ENCODE measurements at places on chromosomes 16 and 17. TPM values are rescaled to one million over a fixed set of nuclear protein-coding genes. Genes with fewer than 3 reads are reported as not detected.

DNA sequence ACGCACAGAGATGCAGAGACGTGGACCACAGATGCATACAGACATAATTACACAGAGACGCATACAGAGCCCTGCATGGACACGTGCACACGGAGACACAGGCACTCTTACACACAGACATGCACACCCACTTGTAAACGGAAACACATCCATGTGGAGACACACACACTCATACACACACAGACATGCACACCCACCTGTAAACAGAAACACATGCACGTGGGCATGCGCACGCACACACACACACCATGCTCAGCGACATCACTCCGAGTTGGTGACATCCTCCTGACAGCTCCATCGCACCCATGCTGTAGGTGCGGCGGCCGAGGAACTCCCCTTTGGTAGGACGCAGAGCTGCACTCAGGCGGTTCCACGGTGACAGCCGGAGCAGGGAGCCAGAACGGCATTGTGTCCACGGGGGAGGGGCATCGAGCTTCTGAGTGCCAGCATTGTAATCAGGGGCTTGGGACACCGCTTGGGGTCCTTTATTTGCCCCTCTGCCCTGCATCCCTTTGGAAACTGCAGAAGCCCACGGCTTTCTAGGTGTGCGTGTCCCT is 233.5 kb downstream of the RBFOX3 start:
- H3K36me3 ChIP-seq = no peaks in the 10 kb centered on the region
- peaks cover 25% of the 10 kb centered on the region for H3K27me3 ChIP-seq
- DNase-seq = no peak
- H3K4me1 ChIP-seq = no peaks in the 10 kb centered on the region

GRCh38 chr17:51638971-51639370 is 378.6 kb downstream of the UTP18 start:
- no peak overlapping the region for H3K27ac ChIP-seq
- no peak overlapping the region for H3K4me3 ChIP-seq

The TMC7 gene
- total RNA-seq = 0.96 TPM

The SIAH1 gene
- 11.3 TPM for total RNA-seq

DNA sequence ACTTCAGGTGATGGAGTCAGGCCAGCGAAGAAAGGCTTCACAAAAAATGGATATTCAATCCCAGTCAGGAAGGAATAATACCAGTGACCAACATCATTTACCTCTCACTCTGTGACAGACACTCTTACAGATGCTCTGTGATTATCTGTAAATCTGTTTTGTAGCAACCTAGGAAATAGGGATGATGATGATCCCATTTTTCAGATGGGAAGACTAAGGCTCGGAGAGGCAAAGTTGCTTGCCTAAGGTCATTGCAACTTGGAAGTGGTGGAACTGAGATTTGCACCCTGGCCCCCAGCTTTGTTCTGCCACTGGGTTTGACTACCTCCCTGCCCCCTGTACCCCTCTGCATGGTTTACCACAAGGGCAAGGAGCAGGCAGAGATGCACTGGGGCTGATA is 14.1 kb upstream of the WSCD1 start:
- H3K36me3 ChIP-seq = no peaks in the 10 kb centered on the region
- H3K4me1 ChIP-seq = no peaks in the 10 kb centered on the region
- H3K4me3 ChIP-seq = no peak overlapping the region
- H3K27ac ChIP-seq = no peak overlapping the region
- no peak for DNase-seq

GRCh38 chr16:66400503-66401380 is 26.4 kb upstream of the BEAN1 start:
- DNase-seq = no peak
- no peaks in the 10 kb centered on the region for H3K27me3 ChIP-seq
- H3K36me3 ChIP-seq = no peaks in the 10 kb centered on the region

DNA sequence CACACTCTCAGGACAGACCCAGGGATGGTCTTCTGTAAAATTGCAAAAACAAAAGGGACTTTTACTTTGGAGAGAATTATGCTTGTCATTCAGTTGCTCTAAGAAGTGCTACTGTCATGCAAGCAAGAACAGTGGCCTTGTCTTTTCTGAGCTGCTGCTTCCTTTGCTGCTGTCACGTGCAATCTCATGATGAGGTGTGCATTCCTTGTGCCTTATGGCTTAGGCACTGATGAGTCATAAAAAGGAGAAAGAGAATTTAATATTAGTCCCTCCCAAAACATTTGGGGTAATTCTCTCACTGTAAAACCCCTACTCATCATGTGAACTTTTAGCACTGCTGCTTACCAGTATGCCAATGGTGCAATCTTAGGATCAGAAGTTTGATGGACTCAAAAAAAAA is 2051.3 kb downstream of the TP53TG3F start:
- DNase-seq = no peak
- H3K27ac ChIP-seq = no peak overlapping the region
- H3K4me3 ChIP-seq = no peak overlapping the region
- no peaks in the 10 kb centered on the region for H3K4me1 ChIP-seq

GRCh38 chr17:27209316-27209715 is 84.6 kb upstream of the WSB1 start:
- no peak overlapping the region for H3K4me3 ChIP-seq
- H3K27me3 ChIP-seq = no peaks in the 10 kb centered on the region
- no peak overlapping the region for H3K27ac ChIP-seq
- DNase-seq = no peak
- H3K4me1 ChIP-seq = no peaks in the 10 kb centered on the region

GRCh38 chr16:53154513-53154912 is 99.7 kb downstream of the CHD9 start:
- peaks cover 14% of the 10 kb centered on the region for H3K4me1 ChIP-seq
- no peak overlapping the region for H3K27ac ChIP-seq
- H3K4me3 ChIP-seq = no peak overlapping the region

DNA sequence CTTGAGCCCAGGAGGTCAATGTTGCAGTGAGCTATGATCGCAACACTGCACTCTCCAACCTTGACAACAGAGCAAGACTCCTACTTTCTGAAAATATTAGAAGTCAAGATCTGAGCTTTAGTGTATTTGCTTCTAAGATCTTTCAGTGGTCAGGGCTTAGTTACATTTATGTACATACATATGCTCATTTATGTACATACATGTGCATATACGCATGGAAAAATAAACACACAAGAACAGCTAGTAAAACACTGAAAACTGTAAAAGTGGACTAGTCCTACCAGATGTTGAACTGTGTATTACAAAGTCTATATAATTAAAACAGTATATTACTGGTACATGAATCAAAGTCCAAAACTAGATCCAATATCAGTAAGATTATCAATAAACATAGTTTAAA is 28.3 kb downstream of the PTRH2 start:
- H3K27me3 ChIP-seq = no peaks in the 10 kb centered on the region
- no peak for DNase-seq
- no peak overlapping the region for H3K4me3 ChIP-seq
- H3K4me1 ChIP-seq = no peaks in the 10 kb centered on the region
- no peak overlapping the region for H3K27ac ChIP-seq
- peaks cover 100% of the 10 kb centered on the region for H3K36me3 ChIP-seq

- no peaks in the 10 kb centered on the region for H3K36me3 ChIP-seq
- no peak overlapping the region for H3K27ac ChIP-seq
These were observed 33.5 kb upstream of the CBX4 start for GRCh38 chr17:79872762-79873161.

The FOXC2 gene
- 1.8 TPM for total RNA-seq

DNA sequence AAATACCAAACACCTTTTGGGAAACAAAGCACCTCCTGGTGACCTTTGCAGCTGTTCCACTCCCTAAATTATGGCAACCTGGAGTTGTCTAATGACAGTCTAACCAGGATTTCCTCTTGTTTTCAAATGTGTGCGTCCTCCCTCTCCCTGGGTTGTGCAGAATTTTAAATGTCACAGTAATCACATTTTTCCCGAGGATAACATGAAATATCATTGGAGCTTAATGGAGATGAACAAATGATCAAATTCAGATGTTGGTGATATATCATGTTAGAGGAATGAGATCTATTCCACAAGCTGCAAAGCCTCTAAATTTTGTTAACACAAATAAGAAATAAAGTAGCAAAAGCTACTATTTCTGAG is 86.9 kb upstream of the HLF start:
- no peak for DNase-seq
- no peaks in the 10 kb centered on the region for H3K4me1 ChIP-seq
- H3K27ac ChIP-seq = no peak overlapping the region
- H3K27me3 ChIP-seq = no peaks in the 10 kb centered on the region
- H3K36me3 ChIP-seq = no peaks in the 10 kb centered on the region

GRCh38 chr17:60256174-60256573 is 106.4 kb downstream of the CA4 start:
- peaks cover 64% of the 10 kb centered on the region for H3K36me3 ChIP-seq
- DNase-seq = no peak
- no peak overlapping the region for H3K4me3 ChIP-seq
- H3K27me3 ChIP-seq = no peaks in the 10 kb centered on the region
- H3K27ac ChIP-seq = no peak overlapping the region
- no peaks in the 10 kb centered on the region for H3K4me1 ChIP-seq

The PRKCB gene
- total RNA-seq = 1.00 TPM

- H3K4me3 ChIP-seq = no peak overlapping the region
- H3K4me1 ChIP-seq = no peaks in the 10 kb centered on the region
- no peaks in the 10 kb centered on the region for H3K36me3 ChIP-seq
- DNase-seq = no peak
- no peaks in the 10 kb centered on the region for H3K27me3 ChIP-seq
- H3K27ac ChIP-seq = peak overlapping the region; percentile 26
These were observed 321.4 kb downstream of the GRIN2A start for GRCh38 chr16:9860876-9861275.

- no peak overlapping the region for H3K27ac ChIP-seq
- H3K4me1 ChIP-seq = no peaks in the 10 kb centered on the region
- H3K4me3 ChIP-seq = no peak overlapping the region
- H3K36me3 ChIP-seq = peaks cover 61% of the 10 kb centered on the region
- no peaks in the 10 kb centered on the region for H3K27me3 ChIP-seq
These were observed 23.0 kb downstream of the VAC14 start for GRCh38 chr16:70777973-70778406.

GRCh38 chr17:67769231-67769630 is 51.5 kb downstream of the NOL11 start:
- no peaks in the 10 kb centered on the region for H3K4me1 ChIP-seq
- H3K36me3 ChIP-seq = no peaks in the 10 kb centered on the region
- no peak overlapping the region for H3K27ac ChIP-seq

DNA sequence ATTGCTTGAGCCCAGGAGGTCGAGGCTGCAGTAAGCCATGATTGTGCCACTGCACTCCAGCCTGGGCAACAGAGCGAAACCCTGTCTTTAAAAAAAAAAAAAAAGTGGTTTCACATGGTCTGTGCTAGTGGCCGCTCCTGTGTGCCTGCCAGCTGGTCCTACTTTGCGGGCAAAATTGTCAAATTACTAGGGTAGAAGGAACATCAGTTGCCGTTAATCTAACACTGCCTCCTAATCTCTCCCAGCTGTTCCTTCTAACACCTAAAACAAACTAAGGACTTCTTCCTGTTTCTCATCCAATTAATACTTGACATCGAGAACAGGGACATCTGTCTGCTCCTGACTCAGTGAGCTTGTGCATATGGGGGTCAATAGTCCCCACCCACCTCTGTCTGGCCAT is 23.9 kb downstream of the TMEM11 start:
- H3K36me3 ChIP-seq = peaks cover 33% of the 10 kb centered on the region
- no peak for DNase-seq
- H3K4me1 ChIP-seq = peaks cover 37% of the 10 kb centered on the region
- H3K27ac ChIP-seq = no peak overlapping the region
- no peak overlapping the region for H3K4me3 ChIP-seq

DNA sequence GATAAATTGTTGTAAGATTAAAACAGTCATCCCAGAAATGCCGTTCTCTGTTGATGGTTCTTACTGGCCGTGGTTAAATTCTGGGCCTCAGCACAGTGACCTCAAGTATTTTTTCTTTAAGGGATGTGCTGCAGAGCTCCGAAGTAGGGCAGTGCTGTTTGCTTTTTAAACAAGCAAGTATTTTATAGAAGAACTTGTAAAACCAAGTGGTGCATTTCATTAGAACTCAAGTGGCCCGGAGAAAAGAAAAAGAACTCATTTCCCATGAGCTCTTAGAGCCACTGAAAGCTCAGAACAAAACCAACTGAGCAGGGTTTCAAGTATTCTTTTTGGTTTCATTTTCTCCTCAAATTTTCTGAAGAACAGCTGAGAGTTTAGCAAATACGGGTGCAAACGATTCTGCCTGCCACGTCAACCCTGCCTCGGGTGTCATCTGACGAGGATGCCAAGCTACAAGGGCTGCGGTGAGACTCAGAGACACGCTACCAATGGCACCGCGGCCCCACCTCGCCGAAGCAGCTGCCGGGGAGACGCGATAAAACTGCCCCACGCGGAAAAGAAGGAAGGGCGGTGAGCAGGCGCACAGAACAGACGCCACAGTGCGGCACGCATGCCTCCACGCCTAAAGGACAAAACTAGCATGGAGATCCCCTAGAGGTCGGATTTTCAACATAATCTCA is 6.3 kb downstream of the LMF1 start:
- H3K4me3 ChIP-seq = no peak overlapping the region
- H3K27ac ChIP-seq = no peak overlapping the region
- no peaks in the 10 kb centered on the region for H3K4me1 ChIP-seq
- no peaks in the 10 kb centered on the region for H3K36me3 ChIP-seq
- DNase-seq = no peak

DNA sequence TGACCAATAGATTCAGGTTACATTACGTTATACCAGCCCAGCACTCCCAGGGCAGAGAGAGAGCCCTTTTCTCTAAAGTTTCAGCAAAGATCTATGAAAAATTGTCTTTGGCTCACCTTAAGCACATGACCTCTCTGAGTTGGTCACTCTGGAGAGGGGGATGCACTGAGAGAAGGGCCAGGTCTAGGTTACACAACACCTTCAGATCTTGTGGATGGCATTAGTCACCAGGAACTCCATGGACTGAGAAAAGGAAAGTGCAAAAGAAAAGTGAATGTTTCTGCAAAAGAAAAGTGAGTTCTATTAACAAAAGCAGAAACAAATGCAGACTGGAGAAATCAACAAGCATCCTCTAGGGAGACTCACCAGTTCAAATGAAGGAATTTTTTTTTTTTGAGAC is 253.3 kb upstream of the SALL1 start:
- no peaks in the 10 kb centered on the region for H3K27me3 ChIP-seq

- no peaks in the 10 kb centered on the region for H3K27me3 ChIP-seq
- peaks cover 59% of the 10 kb centered on the region for H3K4me1 ChIP-seq
- no peak overlapping the region for H3K4me3 ChIP-seq
- H3K36me3 ChIP-seq = no peaks in the 10 kb centered on the region
These were observed 12.2 kb downstream of the ATP6V0D1 start for GRCh38 chr16:67468731-67469130.

- DNase-seq = no peak
- H3K4me1 ChIP-seq = peaks cover 19% of the 10 kb centered on the region
- peaks cover 57% of the 10 kb centered on the region for H3K36me3 ChIP-seq
- H3K27ac ChIP-seq = no peak overlapping the region
- no peaks in the 10 kb centered on the region for H3K27me3 ChIP-seq
These were observed 5.9 kb downstream of the ZNF205 start for GRCh38 chr16:3118204-3118790.
